ENCODE measurements at places on chromosomes 3 and 15. TPM values are rescaled to one million over a fixed set of nuclear protein-coding genes. Genes with fewer than 3 reads are reported as not detected.
A peak's percentile ranks its signal among the peaks of the same experiment; 100 is the strongest.

DNA sequence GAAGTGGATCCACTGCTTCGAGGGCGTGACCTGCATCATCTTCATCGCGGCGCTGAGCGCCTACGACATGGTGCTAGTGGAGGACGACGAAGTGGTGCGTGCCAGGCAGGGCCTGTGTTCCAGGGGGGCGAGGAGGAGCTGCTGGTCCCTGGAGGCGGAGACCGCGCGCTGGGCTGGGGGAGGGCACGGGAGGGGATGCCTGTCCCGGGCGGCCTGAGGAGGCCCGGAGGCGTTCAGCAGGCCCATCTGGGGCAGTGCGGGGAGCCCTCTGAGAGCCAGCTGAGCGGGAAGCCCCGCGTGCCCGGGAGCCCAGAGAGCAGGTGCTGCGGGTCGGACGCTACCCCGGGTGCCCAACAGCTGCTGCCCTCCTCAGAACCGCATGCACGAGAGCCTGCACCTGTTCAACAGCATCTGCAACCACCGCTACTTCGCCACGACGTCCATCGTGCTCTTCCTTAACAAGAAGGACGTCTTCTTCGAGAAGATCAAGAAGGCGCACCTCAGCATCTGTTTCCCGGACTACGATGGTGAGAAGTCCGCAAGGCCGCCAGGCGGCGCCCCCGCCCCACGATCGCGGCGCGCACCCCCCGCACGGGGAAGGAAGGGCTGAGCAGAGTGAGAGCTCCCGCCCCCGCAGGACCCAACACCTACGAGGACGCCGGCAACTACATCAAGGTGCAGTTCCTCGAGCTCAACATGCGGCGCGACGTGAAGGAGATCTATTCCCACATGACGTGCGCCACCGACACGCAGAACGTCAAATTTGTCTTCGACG, 2.9 kb downstream of the GNAT1 start:
- no peaks in the 10 kb centered on the region for H3K36me3 ChIP-seq
- peaks cover 16% of the 10 kb centered on the region for H3K27me3 ChIP-seq
- peak; percentile 44 for DNase-seq

DNA sequence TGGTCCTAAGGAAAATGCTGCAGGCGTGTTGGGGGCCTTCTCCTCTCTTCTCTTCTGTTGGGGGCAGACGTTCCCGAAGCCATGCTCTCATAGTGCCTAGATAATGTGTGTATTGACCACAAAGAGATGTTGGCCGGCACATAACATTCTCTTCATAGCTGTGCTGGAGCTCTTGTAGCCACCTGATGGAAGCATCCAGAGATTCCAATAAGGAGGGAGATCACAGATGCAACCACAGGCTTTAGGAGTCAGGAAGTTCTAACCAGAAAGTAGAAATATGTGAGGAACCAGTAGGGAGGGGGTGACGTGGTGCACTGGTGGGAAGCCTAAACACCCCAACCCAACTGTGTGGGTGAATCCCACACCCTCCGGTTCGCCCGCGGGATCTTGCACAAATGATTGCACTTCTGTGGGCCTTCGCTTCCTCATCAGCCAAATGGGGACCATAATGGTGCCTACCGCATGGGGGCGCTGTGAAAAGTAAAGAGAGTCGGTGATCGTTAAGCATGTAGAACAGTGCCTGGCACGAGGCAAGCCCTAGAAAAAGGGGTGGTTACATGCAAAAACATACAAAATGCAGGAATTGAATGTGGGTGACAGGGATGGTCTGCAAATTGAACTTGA, 87.8 kb downstream of the TOP2B start:
- H3K36me3 ChIP-seq = no peaks in the 10 kb centered on the region
- peaks cover 7% of the 10 kb centered on the region for H3K4me1 ChIP-seq
- H3K4me3 ChIP-seq = no peak overlapping the region

DNA sequence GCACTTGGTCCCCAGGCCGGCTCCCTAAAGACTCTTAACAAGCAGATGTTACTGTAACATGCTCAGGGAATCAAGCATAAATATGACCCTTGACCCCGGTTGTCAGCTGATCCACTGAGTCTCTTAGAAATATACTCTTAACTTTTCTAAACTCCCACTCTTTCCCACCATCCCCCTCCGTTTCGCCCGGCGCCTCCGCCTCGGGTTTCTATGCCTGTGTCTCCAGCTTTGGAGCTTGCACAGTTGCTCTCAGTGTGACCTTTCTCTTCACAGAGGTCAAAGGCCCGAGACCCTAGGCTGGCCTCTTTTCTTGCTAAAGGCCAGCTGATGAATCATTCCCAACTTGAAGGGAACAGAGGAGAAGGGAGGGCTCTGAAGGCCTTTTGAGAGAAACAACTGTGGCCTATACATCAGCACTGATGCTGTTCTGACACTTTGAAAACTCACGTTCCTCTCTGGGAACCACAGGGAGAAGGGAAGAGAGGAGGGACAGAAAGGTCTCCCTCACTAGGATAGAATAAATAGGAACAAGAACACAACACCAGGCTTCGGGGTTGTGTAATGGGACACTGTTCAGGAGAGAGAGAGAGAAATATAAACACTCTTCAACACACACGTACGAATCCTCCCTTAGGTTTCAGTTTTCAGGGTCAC, 484.5 kb upstream of the NR2F2 start:
- H3K27ac ChIP-seq = peak overlapping the region; percentile 65
- H3K4me1 ChIP-seq = peaks cover 4% of the 10 kb centered on the region
- no peaks in the 10 kb centered on the region for H3K36me3 ChIP-seq
- no peaks in the 10 kb centered on the region for H3K27me3 ChIP-seq
- DNase-seq = no peak

GRCh38 chr3:143727391-143727790, 120.9 kb downstream of the SLC9A9 start:
- no peaks in the 10 kb centered on the region for H3K36me3 ChIP-seq
- no peak overlapping the region for H3K4me3 ChIP-seq
- no peak overlapping the region for H3K27ac ChIP-seq
- no peak for DNase-seq
- no peaks in the 10 kb centered on the region for H3K27me3 ChIP-seq

DNA sequence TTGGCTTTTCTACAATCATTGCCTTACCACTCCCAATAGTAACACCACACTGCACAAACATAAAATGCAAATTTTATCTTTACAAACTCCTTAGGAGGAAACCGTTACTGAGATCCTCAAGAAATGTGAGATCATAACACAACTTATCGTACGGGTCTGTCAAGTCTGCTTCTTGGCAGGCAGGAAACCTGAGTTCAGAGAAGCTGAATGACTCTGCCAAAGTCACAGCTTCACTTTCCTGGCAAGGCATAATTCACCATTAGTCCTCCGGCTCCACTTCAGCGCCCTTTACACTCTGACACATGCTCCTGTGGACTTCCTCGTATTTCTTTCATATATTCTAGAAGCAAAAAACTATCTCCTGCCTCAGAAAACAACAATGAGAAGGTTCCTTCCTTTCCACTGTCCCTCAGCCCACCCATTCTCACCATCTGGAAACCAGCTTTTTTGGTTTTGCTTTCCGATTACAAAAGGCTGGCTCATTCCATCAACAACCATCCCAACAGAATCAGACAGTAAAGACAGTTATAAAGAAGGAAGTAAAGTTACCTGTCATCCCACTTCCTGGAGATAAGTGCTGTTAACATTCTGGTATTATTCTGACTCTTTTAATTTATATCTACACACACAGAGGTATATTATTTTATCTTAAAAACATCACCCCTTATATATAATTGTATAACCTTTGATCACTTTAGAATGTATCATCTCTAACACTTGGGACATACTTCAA, 223.4 kb downstream of the STT3B start:
- DNase-seq = no peak
- H3K4me1 ChIP-seq = no peaks in the 10 kb centered on the region
- H3K27ac ChIP-seq = no peak overlapping the region
- H3K36me3 ChIP-seq = no peaks in the 10 kb centered on the region
- no peaks in the 10 kb centered on the region for H3K27me3 ChIP-seq

GRCh38 chr3:110397115-110397514, 674.5 kb upstream of the NECTIN3 start:
- H3K4me1 ChIP-seq = peaks cover 3% of the 10 kb centered on the region
- H3K36me3 ChIP-seq = no peaks in the 10 kb centered on the region

DNA sequence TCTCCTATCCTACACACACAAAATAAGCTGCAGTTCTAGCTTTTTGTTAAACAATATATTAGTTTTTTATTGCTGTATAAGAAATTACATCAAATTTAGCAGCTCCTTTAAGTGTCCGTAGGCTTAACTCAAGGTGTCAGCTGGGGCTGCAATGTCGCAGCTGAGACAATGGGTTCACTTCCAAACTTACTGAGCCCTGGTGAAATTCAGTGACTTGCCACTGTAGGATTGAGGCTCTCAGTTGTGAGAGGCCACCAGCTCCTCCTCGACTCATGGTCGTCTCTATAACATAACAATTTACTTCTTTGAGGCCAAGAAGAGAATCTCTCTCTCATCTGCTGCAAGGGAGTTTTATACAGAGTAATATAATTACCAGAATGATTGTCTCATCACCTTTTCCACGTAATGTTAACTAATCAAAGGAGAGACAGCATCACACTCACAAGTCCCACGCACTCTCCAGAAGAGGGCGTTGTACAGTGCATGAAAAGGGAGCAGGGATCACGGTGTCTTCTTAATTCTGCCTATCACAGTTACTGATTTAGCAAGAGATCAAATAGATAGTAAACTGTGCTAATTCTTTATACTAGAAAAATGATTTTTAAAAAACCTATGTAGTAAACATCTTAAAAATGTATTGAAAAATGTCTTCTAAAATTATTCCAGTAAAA, 735.6 kb upstream of the GBE1 start:
- H3K4me3 ChIP-seq = no peak overlapping the region
- H3K4me1 ChIP-seq = no peaks in the 10 kb centered on the region
- H3K36me3 ChIP-seq = no peaks in the 10 kb centered on the region
- peak; percentile 3 for DNase-seq
- H3K27ac ChIP-seq = no peak overlapping the region

DNA sequence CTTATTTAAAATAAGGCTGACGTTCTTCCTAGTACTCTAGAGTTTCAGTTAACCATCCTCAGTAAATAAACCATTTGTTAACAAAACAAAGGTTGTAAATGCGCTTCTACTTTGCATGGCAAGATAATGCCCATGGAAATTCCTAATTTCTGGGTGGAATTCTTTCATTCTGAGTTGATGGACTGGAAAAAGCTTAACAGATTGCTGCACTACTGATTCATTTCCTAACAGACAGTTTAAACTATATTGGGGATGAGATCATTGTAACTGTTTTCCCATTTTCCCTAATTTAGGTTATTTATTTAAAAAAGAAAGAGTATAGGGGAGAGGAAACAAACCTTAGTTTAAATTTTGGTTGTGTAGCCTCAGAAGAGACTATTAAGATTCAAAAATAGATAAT, 342.2 kb downstream of the NLGN1 start:
- no peak overlapping the region for H3K27ac ChIP-seq
- H3K36me3 ChIP-seq = no peaks in the 10 kb centered on the region
- no peaks in the 10 kb centered on the region for H3K4me1 ChIP-seq
- H3K27me3 ChIP-seq = no peaks in the 10 kb centered on the region

GRCh38 chr15:78750566-78750965, 60.7 kb downstream of the ADAMTS7 start:
- no peak overlapping the region for H3K4me3 ChIP-seq
- no peak overlapping the region for H3K27ac ChIP-seq
- H3K36me3 ChIP-seq = no peaks in the 10 kb centered on the region
- no peaks in the 10 kb centered on the region for H3K27me3 ChIP-seq

GRCh38 chr3:59754456-59755129, 704.8 kb upstream of the CFAP20DC start:
- no peaks in the 10 kb centered on the region for H3K4me1 ChIP-seq
- H3K36me3 ChIP-seq = no peaks in the 10 kb centered on the region
- no peak overlapping the region for H3K4me3 ChIP-seq
- DNase-seq = no peak

DNA sequence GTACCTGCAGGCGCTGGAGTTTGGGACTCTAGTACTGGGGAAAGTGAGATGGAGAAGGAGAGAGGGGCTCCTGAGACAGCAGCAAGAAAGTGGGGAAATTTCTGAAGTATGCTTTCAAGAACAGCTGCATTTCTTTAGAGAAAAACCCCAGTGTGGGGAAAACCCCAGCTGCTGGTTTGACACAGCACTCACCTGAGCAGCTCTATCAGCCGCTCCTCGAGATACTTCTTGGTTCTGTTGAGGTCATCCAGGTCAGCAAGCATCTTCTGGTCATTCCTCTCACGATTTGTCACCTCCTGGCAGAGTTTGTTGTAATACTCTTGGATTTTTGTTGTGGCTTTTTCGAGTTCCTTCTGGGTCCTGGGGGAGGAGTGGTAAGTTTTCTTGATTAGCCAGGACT, 18.8 kb downstream of the CXCR6 start:
- no peaks in the 10 kb centered on the region for H3K4me1 ChIP-seq
- no peak overlapping the region for H3K27ac ChIP-seq
- no peaks in the 10 kb centered on the region for H3K27me3 ChIP-seq
- peaks cover 22% of the 10 kb centered on the region for H3K36me3 ChIP-seq
- no peak overlapping the region for H3K4me3 ChIP-seq
- no peak for DNase-seq

DNA sequence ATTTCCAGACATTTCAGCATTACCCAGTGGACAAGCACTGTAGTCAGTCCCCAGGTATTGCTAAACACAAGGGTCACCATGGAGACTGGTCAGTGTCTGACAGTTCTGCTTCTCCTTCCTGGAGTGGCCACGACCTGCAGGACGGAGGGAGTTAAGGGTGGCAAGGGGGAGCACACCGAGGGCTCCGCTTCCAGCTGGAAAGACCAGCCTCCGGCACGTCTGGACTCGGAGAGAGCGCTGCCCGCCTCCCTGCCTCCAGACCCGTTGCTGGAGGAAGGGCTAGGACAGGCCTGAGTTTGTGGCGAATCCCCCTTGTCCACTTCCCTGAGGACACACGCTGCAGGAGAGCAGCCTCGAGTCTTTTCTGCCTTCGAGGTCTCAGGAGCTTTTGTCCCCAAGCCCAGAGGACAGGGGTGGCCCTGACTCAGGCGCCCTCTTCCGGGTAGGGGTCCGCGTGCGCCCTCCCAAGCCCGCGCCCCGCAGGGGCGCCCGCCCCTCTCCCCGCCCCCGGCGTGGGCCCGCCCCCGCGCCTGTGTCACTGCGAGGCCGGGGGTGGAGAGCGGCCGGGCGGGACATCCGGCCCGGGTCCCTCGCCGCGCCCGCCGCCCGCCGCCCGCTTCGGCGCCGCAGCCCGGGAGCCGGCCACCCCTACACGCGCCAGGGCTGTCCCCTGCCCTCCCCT, at the start of gene CHST14:
Gene CHST14 (plus strand): TSS at position 562 of the 682 bp plus-strand sequence. CDS start 230 bp downstream, outside the sequence.
- peak within 1 kb of the TSS; percentile 71 for H3K4me3 ChIP-seq
- no peaks in the 10 kb centered on the region for H3K27me3 ChIP-seq
- H3K4me1 ChIP-seq = peaks cover 3% of the 10 kb centered on the region
- DNase-seq = peak; percentile 45

GRCh38 chr15:27086149-27086548, 115.2 kb downstream of the GABRG3 start:
- no peaks in the 10 kb centered on the region for H3K27me3 ChIP-seq
- H3K4me3 ChIP-seq = no peak overlapping the region
- no peaks in the 10 kb centered on the region for H3K36me3 ChIP-seq
- no peaks in the 10 kb centered on the region for H3K4me1 ChIP-seq
- DNase-seq = no peak

PTH1R gene
- 4.3 TPM for total RNA-seq

DNAH12 gene
- under 0.01 TPM for total RNA-seq

WWTR1 gene
- 13.7 TPM for total RNA-seq

SKOR1 gene
- total RNA-seq = 0.17 TPM

EAF2 gene
- total RNA-seq = 2.1 TPM

MINAR1 gene
- total RNA-seq = 0.33 TPM

ITGA11 gene
- total RNA-seq = 29.6 TPM
